Body of pancreas (tissue), 4 donors: ENCODE measurements at places on chromosomes 1 and 21.
A peak's percentile ranks its signal among the peaks of the same experiment; 100 is the strongest.

DNA sequence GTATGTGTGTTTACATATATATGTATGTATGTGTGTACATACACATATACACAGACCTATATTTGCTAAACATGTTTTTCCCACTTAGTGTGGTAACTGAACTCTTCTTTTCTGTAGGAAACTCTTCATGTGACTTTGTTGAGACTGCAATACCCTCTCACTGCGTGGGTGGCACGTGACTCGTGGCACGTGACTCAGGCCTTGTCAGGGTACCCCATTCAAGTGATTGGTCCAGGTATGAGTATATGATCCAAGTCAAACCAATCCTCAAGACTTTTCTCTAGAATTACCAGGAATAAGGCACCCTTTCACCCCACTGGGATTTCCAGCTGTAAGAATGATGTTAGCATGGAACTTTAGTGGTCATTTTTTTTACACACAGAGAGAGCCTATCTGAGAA lies 149.2 kb upstream of the KCNK2 start:
- no peak for DNase-seq
- no peaks in the 10 kb centered on the region for H3K4me1 ChIP-seq
- H3K27ac ChIP-seq, result no peak overlapping the region
- H3K4me3 ChIP-seq, result no peak overlapping the region
- no peaks in the 10 kb centered on the region for H3K36me3 ChIP-seq
- H3K27me3 ChIP-seq, result no peaks in the 10 kb centered on the region

GRCh38 chr1:180916012-180916770 lies 3.5 kb downstream of the KIAA1614 start:
- peaks cover 20% of the 10 kb centered on the region for H3K4me1 ChIP-seq
- no peaks in the 10 kb centered on the region for H3K36me3 ChIP-seq
- H3K4me3 ChIP-seq, result no peak overlapping the region
- no peak overlapping the region for H3K27ac ChIP-seq

- no peaks in the 10 kb centered on the region for H3K27me3 ChIP-seq
- DNase-seq, result no peak
- H3K4me1 ChIP-seq, result peaks cover 17% of the 10 kb centered on the region
- H3K27ac ChIP-seq, result no peak overlapping the region
- no peak overlapping the region for H3K4me3 ChIP-seq
Measured at GRCh38 chr1:6498576-6499111, 7.2 kb upstream of the PLEKHG5 start.

DNA sequence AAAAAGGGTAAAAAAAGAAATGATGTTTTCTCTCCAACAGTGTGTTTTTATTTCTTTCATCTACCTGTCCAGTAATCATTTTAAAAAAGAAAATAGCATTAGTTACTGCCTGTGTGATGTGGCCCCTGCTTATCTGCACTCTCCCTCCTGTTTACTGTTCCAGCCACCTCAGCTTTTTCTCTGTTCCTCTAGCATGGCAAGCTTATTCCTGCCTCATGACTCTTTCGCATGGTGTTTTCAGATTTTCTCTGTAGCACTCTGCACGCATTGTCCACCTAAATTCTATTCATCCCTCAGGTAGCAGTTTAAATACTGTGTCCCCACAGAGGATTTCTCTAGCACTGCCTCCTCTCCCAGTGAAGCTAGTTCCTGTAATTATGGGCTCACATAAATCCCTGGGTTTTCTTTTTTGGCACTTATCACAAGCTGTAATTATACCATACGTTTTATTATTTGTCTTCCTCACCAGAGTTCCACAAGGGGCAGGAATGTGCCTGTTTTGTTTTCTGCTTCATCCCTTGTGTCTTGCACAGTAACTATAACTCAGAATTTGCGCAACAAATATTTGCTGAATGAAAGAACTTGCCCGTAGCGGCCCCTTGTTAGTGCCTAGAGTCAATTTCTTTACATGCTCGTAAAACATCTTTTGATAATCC lies 51.4 kb upstream of the LRIG2 start:
- no peak overlapping the region for H3K4me3 ChIP-seq
- H3K36me3 ChIP-seq, result no peaks in the 10 kb centered on the region
- H3K4me1 ChIP-seq, result no peaks in the 10 kb centered on the region
- no peak overlapping the region for H3K27ac ChIP-seq

DNA sequence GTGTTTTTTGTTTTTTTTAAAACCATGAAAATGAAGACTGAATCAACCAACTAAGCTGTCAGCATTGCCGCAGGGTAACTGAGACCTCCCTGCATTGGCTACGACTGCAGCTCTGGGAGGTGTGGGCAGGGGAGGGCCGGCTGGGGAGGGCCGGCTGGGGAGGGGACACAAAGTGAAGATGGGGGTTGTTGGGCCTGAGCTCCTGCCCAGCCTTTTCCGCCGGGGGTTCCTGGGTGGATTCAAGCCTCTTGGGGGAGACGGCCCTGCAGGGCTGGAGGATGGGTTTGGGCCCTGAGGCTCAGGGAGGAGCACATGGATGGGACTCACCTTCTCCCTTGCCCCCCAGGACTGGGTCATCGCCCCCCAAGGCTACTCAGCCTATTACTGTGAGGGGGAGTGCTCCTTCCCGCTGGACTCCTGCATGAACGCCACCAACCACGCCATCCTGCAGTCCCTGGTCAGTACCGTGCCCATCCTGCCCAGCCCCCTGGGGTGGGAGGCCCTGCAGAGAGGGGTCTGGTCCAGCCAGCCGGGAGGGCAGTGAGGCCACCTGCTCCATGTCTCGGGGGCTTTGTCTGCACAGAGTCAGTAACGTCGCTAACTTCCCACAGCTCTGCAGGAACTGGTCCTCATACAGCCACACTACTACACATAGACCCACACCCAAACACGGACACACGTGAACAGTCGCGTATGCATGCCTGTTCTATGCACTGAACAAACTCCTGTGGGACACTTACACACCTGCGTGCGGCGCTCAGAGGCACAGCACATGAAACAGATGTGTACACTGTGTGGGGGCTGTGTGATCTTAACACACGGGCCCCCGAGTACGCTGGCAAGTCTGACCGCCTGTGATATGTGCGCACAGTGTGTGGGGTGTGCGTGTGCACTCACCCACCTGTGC lies 31.5 kb downstream of the BMP8A start:
- H3K4me1 ChIP-seq, result no peaks in the 10 kb centered on the region
- peaks cover 8% of the 10 kb centered on the region for H3K36me3 ChIP-seq
- no peak for DNase-seq
- no peaks in the 10 kb centered on the region for H3K27me3 ChIP-seq

DNA sequence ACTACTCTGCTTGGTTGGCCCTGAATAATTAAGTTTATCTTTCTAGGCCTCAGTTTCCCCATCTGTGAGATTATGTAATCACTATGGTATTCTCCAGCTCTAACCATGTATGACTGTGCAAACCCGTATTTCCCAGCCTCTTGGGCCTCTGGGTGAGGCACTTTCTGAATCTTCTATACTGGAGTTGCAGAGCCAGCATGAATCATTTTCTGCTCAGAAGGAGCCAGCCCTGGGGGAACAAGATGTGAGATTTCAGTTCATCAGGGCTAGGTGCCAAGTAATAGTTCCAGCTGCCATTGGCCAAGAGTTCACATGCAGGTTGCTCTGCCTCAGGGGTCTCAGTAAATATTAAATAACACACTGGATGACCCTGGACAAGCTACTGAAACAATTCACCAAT lies 47.7 kb upstream of the USP24 start:
- DNase-seq, result no peak
- no peaks in the 10 kb centered on the region for H3K27me3 ChIP-seq
- no peaks in the 10 kb centered on the region for H3K4me1 ChIP-seq
- no peak overlapping the region for H3K27ac ChIP-seq
- H3K4me3 ChIP-seq, result no peak overlapping the region

DNA sequence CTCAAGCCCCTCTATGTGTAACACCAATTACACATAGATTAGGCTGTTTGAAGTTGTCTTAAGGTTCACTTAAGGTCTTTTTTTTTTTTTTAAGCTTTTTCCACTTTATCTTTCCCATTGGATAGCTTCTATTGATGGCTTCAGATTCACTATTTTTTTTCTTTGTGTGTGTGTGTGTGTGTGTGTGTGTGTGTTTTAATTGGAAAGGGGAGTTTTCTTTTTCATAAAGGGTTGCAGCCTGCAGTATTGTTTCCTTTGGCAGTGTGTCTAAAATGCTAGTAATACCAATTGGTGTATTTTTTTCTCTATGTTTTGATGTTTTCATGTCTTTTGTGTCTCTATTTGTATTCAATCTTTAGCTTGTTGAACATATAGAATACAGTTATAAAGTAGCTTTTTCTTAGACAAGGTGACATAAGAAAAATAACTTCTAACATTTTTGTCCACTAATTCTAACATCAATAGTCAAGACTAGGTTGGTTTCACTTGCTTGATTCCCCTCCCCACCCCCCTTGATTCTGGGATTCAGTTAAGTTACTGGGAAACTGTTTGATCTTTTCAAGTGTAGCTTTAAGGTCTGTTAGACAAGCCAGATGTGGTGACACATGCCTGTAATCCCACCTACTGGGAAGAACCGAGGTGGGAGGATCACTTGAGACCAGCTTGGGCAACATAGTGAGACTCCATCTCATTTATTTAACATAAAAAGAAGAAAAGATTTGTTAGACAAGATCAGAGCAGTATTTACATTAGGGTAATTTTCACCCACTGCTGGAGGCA lies 21.4 kb downstream of the PRRC2C start:
- no peaks in the 10 kb centered on the region for H3K27me3 ChIP-seq
- H3K4me3 ChIP-seq, result no peak overlapping the region
- H3K27ac ChIP-seq, result no peak overlapping the region
- H3K36me3 ChIP-seq, result no peaks in the 10 kb centered on the region
- no peak for DNase-seq

DNA sequence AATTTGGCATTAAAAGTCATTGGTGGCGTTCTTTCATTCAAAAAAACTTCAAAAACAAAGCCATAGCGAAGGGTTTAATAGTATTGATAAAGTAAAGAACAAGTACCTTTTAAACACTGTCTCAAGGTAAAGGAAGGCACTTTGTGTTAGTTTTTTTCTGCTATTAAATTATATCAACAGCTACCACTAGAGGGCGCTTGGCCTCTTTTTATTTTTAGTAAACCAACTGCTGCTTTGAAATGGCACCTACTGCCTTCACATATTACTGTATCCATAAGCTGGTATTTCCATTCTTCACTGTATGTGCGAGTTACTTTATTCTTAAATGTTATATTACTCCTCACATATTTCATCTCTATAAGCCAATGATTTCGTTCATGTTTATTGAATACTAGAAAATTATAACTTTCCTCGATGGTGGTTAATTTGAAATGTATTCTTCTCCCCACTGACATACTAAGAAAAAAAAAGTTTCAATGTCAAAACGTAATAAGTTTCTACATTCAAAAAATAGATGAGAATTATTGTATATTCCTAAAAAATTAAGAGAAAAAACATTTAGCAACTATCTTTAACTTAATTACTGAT lies 125.7 kb upstream of the CXADR start:
- H3K4me1 ChIP-seq, result no peaks in the 10 kb centered on the region
- DNase-seq, result peak; percentile 67
- H3K27me3 ChIP-seq, result no peaks in the 10 kb centered on the region
